Stimulated activated CD4-positive, alpha-beta T cell treated with anti-CD3 and anti-CD28 coated beads, Interleukin-1b, Interleukin-23, amount 100 ng/mL, for 4 hours (primary cell): ENCODE measurements at places on chromosomes 11 and 22.

- DNase-seq = no peak
Measured at GRCh38 chr11:67247946-67248550, 18.2 kb upstream of the GRK2 start.

DNA sequence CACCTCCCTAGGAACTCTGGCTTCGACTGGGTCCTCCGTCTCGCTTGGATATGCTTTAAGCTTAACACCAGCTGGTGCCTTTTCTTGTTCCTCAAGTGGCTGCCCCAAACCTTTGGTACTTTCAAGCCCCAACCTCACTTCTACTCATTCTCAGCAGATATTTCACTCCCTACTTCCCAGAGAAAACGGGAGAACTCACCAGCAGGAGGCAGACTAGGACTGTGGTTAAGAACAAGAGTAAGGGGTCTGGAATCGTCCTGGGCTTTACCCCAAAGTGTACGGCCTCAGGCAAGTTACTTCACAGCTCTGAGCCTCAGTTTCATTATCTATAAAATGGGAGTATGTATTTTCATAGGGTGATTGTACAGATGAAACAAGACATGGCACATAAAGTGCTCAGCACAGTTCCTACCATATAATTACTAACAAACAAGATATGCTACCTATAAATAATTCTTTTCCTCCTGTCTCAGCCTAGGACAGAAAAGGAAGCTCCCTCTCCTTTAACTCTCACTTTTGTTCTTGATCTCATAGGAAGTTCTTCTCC lies 37.8 kb downstream of the PAMR1 start:
- no peak for DNase-seq

DNA sequence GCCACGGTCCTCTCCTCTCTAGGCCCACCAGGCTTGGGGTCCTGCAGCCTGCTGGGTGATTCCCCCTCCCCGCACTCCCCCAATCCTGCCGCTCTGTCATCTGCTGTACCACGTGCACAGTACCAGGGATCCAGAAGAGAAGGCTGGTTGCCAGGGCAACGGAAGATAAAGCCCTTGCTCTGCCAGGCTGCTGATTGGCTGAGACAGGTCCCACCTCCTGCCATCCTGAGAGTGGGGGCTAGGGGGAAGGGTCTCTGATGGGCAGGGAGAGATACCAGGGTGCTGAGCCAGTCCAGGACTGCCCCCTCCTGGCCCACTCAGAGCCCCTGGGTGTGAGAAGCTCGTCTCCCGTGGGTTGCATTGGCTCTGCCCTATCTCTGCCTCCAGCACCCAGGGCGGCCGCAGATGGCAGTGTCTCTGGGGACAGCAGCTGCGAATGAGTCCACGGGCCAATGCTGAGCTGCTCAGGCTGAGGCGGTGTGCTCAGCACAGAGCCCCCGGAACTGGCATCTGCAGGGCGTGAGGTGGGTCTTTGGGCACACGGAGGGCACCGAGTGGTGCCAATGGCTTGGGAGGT lies at the start of gene SMIM45:
TSS of gene SMIM45 (plus strand) at position 253 of the 577 bp plus-strand sequence.
- no peak for DNase-seq

GRCh38 chr11:17224727-17225126 lies 16.9 kb upstream of the PIK3C2A start:
- DNase-seq = no peak

- no peak for DNase-seq
Measured at GRCh38 chr11:30310623-30311022, 12.3 kb upstream of the ARL14EP start.

- no peak for DNase-seq
Measured at GRCh38 chr11:99925968-99926367, 761.1 kb upstream of the ARHGAP42 start.

- no peak for DNase-seq
Measured at GRCh38 chr11:14813516-14813915, 78.5 kb downstream of the CYP2R1 start.

GRCh38 chr22:38868886-38869381 lies 3.1 kb downstream of the CBX6 start:
- peak; percentile 81 for DNase-seq

- no peak for DNase-seq
Measured at GRCh38 chr11:13043912-13044628, 35.0 kb downstream of the RASSF10 start.

DNA sequence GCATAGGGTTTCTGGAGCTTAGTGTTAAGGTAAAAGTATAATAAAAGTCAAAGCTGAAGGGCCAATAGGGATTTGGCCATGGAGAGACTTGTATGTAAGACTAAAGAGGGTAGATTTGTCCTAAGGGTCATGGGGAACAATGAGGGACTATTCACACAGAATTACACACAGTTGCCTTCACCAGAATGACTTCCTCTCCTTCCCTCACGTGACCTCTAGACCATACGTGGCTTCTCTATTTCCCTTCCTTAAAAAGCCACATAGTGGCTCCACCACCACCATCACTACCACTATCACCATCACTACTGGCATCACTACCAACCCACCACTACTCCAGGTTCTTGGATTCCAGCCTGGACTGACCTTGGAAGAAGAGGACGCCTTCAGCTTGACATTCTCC lies 2.8 kb downstream of the HPX start:
- DNase-seq = no peak
